ENCODE measurements at places on chromosomes 6 and 20. TPM values are rescaled to one million over a fixed set of nuclear protein-coding genes. Genes with fewer than 3 reads are reported as not detected.
A peak's percentile ranks its signal among the peaks of the same experiment; 100 is the strongest.

GRCh38 chr6:42260396-42260888 lies 42.8 kb upstream of the MRPS10 start:
- peak; percentile 72 for DNase-seq

DNA sequence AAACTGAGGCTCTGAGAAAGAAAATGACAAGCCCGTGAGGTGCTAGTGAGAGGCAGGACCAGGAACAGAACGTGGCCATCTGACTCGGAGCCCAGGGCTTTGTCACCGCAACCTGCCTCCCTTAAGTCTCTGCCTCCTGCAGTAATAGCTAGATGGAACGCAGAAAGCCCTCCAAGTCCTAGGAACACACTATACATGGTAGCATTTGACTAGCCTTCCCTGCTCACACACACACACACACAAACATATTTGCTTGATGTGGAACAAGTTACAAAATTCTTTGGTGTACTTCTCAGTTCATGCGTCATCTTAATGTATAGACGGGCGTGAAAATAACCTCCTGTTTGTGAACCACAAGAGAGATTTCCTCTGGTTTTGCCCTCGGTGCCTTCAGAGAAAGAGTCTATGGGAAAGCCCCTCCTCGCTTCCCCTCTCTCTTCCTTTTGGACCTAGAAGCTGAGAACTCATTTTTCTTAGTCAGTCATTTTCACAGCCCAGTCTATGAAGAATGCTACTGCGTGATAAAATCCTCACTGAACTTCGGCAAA lies 38.8 kb downstream of the C6orf52 start:
- no peak for DNase-seq

GRCh38 chr20:14853079-14853478 lies 515.7 kb upstream of the FLRT3 start:
- DNase-seq = no peak

DNA sequence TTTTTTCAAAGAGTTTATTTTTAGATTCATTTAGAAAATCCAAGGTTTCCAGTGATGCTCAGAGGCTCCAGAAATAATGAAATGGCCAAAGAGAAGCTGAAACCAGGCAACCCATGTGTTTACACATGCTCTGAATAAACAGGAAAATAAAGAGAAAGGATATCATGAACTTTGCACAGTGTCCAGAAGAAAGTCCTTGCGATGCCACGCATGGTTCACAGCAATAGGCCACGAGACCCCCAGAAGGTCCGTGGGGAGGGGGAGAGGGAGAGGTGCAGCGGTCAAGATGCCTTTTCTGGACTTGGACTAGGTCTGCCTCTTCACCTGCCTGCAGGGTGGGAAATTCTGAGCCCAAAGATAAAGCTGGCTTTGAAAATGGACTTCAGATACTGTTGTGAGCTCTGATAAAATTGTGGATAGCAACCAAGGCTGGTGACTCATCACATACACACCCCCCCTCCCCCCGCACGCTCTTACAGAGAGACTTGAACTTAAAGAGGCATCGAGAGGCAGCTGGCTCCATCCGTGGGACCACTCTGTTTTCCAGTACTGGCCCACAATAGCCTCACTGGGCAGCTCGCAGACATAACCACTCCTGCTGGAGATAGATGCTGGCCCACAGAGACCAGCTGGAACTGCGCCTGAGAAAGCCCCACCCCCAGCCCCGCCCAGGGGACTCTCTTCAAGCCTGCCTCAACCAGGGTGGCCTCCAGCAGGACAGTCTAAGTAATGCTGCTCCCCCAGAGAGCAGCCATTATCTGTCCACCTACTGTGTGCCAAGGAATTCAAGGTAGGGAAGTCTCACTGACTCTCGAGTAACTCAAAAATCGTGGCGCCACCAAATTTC lies 21.2 kb upstream of the NFATC2 start:
- peak; percentile 79 for DNase-seq

DNA sequence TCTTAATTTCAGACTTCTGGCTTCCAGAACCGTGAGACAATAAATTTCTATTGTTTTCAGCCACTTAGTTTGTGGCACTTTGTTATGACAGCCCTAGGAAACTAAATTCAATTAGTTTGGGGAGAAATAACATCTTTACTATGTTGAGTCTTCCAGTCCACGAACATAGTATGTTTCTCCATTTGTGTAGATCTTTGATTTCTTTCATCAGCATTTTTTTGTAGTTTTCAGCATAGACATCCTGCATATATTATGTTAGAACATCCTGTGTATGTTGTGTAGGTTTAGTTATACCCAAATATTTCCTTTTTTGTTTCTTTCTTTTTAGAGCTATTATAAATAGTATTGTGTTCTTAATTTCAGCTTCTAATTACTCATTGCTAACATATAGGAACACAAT lies 18.0 kb upstream of the HMGA1 start:
- no peak for DNase-seq

GRCh38 chr20:38479596-38479995 lies 7.0 kb downstream of the RALGAPB start:
- DNase-seq = no peak

- no peak for DNase-seq
Measured at GRCh38 chr20:5495939-5496338, 179.2 kb upstream of the PROKR2 start.

DNA sequence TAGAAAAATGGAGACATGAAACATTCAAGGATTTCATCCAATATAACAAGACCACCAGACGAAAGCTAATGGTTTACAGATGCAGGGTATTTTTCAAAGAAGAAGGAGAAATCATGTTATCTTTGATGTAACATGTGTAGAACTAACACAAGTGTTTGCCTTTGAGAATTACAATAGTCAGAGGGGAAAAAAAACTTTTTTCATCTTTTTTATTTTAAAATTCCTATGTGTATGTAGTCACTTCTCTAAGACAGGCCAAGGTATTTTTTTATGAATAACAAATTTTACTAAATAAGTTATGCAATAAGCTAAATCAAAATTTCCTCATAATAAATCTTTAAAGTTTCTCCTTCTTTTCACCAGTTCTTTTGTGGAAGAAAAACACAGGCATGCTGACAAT lies 161.4 kb downstream of the PDE7B start:
- DNase-seq = no peak

DNA sequence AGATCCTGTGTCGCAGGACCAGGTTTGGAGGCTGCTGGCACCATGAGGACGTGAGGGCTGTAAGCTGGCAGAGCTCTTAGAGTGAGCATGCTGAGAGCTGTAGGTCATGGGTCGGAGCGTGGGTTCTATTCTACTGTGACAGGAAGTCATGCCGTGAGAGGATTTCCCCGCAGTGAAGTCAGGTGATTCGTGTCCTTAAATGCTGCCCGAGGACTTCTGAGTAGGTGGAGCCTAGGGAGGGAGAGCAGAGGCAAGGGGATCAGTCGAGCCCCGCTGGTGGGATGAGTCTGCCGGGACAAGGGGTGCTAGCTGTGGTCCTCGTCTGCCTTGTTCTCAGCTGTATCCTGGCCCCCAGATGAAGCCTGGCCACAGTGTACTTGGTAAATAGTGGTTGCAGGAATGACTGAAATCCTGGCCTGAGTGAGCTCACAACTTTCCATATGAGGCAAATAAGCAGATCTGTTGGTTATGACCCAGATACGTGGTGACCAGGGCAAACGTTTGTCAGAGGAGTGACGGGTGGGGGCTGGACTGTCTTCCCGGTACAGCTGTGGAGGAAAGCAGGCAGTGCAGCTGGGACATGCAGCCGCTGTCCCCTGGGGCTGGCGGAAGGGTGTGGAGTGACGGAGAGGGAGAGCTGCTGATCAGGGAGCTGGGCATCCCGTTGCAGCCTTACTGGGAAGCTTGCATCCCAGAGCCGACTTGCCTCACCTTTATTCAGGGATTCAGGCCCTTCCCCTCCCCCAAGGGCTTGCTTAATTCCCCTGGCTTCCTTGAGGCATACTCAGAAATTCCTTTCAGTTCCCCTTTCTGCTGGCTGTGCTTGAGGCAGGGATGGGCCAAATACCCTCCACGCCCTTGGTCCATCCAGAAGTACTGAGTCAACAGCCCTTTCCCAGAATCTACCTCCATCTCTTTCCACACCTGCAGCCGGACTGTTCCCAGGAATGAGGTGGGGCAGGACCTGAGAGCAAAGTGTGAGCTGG lies 250.9 kb upstream of the RREB1 start:
- peak; percentile 57 for DNase-seq

DNA sequence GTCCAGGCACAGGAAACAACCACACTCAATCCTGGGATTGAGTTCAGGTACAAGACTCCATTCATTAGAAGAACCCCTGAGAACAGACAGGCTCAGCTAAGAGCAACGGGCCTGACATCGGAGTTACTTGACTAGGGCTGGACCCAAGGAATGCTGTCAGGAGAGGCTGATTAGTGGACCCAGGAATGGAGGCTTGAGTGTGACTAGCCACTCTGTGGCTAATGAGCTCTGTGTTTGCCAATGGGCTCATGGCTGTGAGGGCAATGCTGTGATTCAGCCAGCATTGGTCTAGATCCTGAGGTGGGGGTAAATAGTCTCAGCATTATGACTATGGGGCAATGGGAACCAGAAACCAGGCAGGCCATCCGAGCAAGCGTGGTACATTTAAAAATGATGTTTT lies 71.8 kb downstream of the RIOK1 start:
- no peak for DNase-seq

DNA sequence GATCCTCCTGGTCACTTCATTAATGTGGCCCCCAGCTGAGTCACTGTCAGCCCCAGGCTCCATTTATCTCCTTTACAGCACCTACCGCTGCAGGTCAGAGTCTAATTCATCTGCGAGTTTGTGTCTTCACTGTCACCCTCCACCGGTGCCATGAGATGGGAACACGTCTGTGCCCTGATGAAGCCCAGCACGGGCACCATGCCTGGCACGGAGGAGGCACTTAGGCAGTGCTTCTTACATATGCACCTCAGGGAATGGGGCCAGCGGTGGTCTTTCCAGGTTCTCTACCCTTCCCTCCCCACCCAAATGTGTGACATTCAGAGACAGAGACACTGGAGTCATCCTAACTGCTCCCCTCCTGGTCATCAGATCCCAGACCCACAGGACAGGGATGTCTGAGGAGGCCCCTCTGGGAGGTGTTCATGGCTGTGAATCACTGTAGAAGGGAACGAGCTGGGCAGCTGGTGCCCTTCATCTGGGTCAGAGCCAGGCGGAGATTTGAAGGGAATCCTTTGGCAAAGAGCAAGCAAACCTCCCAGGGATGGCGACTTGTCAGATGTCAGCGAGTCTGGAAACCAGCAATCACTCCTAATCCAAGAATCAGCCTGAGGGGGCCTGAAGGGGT lies 364.6 kb downstream of the PREX1 start:
- DNase-seq = no peak

DNA sequence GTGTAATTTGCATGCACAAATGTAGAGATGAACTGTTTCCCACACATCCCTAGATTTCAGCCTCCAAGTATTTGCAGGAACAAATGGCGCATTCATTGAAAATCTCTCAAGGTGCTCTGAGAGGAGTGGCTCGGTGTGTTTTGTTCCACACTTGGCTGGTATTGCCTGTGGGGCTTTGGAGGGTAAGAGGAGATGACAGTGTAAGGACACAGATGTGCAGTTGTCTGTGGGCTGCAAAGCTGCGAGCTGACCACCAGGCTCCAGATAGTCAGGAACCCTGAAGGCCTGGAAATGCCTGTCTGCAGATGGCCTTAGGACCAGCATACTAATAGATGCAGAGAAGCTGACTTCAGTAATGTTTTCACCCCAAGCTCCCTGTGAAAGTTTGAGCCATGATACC lies 57.7 kb upstream of the PBOV1 start:
- peak; percentile 46 for DNase-seq

DNA sequence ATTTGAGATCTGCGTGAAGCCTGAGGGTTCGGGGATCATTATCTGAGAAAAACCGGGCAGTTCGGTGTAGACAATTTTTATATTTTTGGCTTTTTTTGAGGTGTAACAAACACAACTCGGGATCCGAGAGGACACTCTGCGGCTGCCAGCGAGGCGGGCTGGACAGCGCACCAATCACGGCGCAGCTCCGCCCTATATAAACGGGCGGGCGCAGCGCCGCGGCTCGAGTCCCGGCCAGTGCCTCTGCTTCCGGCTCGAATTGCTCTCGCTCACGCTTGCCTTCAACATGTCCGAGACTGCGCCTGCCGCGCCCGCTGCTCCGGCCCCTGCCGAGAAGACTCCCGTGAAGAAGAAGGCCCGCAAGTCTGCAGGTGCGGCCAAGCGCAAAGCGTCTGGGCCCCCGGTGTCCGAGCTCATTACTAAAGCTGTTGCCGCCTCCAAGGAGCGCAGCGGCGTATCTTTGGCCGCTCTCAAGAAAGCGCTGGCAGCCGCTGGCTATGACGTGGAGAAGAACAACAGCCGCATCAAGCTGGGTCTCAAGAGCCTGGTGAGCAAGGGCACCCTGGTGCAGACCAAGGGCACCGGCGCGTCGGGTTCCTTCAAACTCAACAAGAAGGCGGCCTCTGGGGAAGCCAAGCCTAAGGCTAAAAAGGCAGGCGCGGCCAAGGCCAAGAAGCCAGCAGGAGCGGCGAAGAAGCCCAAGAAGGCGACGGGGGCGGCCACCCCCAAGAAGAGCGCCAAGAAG lies 69.0 kb downstream of the HFE start:
- peak; percentile 85 for DNase-seq

GRCh38 chr6:71181565-71181964 lies 107.0 kb upstream of the OGFRL1 start:
- peak; percentile 74 for DNase-seq

- DNase-seq = no peak
Measured at GRCh38 chr20:3696200-3696599, 14.4 kb upstream of the ADAM33 start.

- DNase-seq = no peak
Measured at GRCh38 chr20:61510778-61511330, 258.8 kb downstream of the CDH4 start.

TOMM34 gene
- 37.5 TPM for total RNA-seq

SIRPG gene
- total RNA-seq = not detected

COL20A1 gene
- total RNA-seq = 2.3 TPM

SLC52A3 gene
- total RNA-seq = 3.3 TPM

Data from H9 (cell line).